Thoracic aorta endothelial cell (primary cell): ENCODE measurements at places on chromosomes 12 and 14. TPM values are rescaled to one million over a fixed set of nuclear protein-coding genes. Genes with fewer than 3 reads are reported as not detected.

The KLRC3 gene
- 0.13 TPM in 1 of 2 replicates, not detected in the other for total RNA-seq

The CCDC60 gene
- total RNA-seq, result not detected in 2 replicates

The NTS gene
- not detected in 2 replicates for total RNA-seq

The CMKLR1 gene
- 0.07 TPM in 1 of 2 replicates, not detected in the other for total RNA-seq

The CCDC184 gene
- total RNA-seq, result 0.13 and 0.36 TPM in 2 replicates

The CLEC2D gene
- 3.5 TPM in 2 replicates for total RNA-seq

The KRT2 gene
- total RNA-seq, result not detected in 2 replicates

The KRT72 gene
- total RNA-seq, result not detected in 2 replicates

The ASPG gene
- total RNA-seq, result not detected in 2 replicates

The IL31 gene
- total RNA-seq, result not detected in 2 replicates

The RPL41 gene
- 2,466 and 4,153 TPM in 2 replicates for total RNA-seq

The CYP27B1 gene
- 0.80 and 1.5 TPM in 2 replicates for total RNA-seq

The TCL1B gene
- total RNA-seq, result not detected in 2 replicates

The CCDC38 gene
- total RNA-seq, result 0.07 and 0.13 TPM in 2 replicates

The TXNDC16 gene
- 6.5 TPM in 2 replicates for total RNA-seq

The NEUROD4 gene
- not detected in 2 replicates for total RNA-seq

The GLI1 gene
- 0.07 TPM in 1 of 2 replicates, not detected in the other for total RNA-seq

The LHX5 gene
- not detected in 2 replicates for total RNA-seq
